ENCODE measurements at places on chromosomes 11 and 22.

DNA sequence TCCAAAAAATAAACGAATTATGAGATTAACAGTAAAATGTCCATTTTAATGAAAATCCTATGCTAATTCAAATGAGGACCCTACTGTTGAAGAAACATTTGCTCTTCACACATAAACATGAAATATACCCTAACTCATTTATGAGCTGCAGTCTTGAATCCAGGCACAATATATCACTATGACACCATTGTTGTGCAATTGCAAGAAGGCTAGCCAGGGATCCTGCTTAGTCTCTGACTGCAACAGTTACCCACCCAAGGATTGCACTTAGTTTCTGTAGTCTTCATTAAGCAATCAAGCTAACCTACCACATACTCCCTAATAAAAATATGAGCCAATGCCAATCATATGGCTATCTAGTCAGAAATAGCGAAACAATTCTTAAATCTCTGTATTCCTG lies 981.0 kb upstream of the FAT3 start:
- DNase-seq, result no peak

DNA sequence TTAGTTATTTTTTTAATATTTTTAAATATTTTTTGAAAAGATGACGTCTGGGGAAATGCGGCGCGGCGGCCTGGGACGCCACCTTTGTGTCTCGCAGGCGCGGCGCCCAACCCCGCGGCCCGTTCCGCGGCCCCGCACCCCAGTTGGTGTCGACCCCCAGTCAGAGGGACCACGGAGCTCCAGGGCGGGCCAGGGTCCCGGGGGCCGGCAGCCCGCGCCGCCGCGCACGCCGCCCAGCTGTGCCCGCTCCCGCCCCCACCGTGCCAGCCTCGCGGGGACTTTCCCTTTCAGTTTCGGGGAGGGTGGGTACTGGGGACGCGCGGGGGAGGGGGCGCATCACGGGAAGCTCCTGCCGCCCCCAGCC lies 1.6 kb downstream of the CCND1 start:
- no peak for DNase-seq

- no peak for DNase-seq
Observed at GRCh38 chr22:37979782-37980181, 4.6 kb downstream of the SOX10 start.

GRCh38 chr22:41563051-41563711 lies 2.4 kb downstream of the CSDC2 start:
- DNase-seq, result no peak

DNA sequence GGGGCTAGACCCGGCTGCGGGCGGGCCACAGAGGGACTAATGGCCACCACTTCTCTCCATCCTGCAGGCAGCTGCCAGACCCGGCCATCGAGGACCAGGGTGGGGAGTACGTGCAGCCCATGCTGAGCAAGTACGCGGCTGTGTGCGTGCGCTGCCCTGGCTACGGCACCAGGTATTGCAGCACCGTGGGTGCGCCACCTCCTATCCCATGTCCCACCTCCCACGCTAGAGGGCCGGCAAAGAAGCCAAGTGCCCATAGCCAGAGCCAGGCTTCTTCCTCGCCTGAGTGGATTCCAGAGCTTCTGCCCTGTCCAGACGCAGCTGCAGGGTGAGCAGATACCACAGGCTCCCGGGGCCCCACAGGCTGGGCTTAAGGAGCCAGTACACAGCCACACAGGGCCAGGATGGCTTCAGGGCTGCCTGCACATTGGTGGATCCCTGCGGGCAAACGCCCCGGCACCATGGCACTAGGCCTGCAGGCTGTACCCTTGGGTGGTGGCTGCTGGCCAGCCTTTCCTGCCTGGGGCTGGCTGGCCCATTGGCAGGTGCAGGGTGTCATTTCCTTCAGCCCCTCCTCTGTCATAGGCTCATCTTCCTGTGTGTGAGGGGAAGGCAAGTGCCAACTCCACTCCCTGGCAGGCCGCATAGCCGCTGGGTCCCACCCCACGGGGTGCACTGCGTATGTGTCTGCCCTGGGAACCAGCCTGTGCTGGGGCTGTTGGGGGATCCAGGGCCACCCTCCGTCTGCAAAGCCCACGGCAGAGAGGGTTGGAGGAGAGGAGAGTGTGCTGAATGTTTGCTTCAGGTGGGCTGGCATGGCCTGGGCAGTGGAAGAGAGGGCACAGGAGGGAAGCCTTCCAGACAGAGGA lies 16.5 kb upstream of the DGCR8 start:
- no peak for DNase-seq

DNA sequence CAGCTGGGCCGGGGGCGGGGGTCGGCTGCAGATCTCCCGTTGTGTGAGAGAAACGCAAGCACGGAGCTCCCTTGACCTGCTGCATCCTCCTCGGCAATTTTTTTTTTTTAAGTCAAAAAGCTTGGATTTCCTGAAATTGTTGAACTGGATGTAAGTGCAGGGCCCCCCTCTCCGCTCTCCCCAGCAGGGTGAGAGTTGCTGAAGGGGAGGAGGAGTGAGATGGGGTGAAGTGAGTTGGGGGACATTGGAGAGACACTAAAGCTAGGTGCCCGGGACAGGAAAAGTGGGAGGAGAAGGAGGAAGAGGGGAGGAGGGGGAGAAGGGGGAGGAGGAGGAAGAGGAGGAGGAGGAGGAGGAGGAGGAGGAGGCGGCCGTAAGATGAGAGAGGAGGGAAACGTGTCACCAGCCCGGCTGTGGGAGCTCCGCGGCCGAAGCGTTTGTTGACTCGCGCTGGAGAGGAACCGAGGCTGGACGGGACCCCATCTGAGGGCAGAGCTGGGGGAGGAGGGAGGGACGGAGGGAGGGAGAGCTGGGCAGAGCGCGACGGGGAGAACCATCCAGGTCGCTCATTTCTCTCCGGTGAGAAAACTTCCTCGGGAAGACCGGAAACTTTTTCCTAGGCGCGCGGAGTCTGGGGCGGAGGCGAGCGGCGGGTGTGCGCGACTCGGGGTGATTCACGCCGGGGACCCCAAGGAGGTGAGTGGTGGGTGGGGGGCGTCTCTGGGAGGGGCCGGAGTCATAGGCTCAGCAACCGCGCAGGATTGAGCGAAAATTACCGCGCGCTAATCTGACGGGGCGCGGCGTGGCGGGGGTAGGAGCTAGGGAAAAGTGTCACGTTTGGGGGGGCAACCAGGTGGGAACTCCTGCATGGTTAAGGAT lies 80.2 kb downstream of the PRR5L start:
- DNase-seq, result no peak

- DNase-seq, result no peak
Observed at GRCh38 chr11:75919525-75919924, 104.5 kb downstream of the UVRAG start.

Measured in bone marrow (tissue), 2 donors.